ENCODE measurements at places on chromosomes 5 and 9.

DNA sequence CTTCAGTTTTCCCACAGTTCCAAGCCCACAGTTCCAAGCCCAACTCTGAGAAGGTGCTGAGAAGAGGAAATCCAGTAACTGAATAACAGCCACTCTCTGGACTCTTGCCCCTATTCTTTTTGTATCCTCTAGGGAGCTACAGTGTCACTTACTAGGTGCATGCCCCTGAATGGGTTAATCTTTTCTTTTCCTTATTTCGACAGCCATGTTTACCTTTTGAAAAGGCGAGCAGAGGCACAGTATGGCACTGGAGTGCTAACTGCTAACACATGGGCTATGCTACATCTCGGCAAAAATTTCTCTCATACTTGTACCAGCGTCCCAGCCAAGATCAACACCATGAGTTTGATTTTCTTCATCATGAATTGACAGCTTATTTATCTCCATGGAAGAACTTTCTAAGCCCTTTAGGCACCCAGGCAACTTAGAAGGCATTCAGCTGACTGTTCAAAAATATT lies 222.6 kb downstream of the EBF1 start:
- no peak for DNase-seq

- no peak for DNase-seq
These were observed 5.0 kb upstream of the NIPSNAP3B start for GRCh38 chr9:104758974-104759373.

GRCh38 chr5:146877783-146878475 lies 628 bp downstream of the PPP2R2B start:
- no peak for DNase-seq

GRCh38 chr9:126146254-126147145 lies 180.1 kb upstream of the MVB12B start:
- peak; percentile 83 for DNase-seq

Data from NCI-H1092 (cell line).